ENCODE measurements at places on chromosomes 5 and 9.

DNA sequence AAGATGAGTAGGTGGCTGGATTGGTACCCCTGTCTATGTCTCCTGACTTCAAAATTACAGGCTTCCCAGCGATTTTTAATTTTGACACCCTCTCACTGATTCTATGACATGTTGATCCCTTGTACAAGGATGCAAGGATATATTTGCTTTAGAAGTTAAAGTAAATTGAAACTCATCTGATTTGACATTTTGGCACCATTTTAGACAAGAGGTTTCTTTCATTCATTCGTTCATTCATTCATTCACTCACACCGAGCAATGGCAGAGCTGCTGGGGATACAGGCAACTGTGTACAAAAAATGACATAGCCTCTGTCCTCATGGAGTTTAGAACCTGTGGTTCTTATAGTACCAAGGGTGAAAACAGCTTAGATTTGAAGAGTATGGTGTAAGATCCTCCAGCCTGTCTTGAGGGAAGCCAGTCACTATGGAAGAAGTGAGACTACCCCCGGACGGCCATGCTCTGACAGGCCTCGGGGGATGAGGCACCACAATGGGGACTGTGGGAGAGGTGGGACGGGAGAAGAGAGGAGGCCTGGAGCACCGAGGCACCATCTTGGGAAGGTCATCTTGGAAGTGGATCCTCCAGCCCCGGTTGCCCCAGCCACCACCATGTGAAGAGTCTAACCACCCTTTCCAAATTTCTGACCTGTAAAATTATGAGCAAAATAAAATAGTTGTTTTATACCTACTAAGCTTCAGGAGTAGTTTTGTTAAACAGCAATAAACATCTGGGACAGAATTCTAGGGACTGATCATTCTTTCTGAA is 16.2 kb downstream of the STC2 start:
- no peak for DNase-seq

- no peak for DNase-seq
Observed at GRCh38 chr5:89270901-89271300, 387.9 kb upstream of the MEF2C start.

DNA sequence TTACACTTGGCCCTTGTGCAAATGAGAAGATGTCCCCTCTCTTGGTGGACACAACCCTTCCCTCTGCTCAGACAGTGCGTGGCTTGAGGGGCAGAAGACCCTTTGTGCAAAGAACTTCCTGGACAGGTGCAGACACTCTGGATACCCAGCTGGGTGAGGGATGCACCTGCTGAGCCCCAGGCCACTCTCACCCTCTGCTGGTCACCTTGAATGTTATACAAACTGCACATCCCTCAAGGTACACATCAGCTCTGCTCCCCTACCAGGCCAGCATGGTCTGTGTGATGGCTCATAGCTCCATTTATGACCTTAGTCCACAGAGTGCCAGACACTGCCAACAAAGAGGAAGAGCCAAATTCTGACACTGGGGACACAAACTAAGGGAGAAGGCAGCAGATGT is 3.1 kb upstream of the DIRAS2 start:
- no peak for DNase-seq

GRCh38 chr5:179749857-179750508 is 17.4 kb downstream of the MAML1 start:
- DNase-seq: no peak

DNA sequence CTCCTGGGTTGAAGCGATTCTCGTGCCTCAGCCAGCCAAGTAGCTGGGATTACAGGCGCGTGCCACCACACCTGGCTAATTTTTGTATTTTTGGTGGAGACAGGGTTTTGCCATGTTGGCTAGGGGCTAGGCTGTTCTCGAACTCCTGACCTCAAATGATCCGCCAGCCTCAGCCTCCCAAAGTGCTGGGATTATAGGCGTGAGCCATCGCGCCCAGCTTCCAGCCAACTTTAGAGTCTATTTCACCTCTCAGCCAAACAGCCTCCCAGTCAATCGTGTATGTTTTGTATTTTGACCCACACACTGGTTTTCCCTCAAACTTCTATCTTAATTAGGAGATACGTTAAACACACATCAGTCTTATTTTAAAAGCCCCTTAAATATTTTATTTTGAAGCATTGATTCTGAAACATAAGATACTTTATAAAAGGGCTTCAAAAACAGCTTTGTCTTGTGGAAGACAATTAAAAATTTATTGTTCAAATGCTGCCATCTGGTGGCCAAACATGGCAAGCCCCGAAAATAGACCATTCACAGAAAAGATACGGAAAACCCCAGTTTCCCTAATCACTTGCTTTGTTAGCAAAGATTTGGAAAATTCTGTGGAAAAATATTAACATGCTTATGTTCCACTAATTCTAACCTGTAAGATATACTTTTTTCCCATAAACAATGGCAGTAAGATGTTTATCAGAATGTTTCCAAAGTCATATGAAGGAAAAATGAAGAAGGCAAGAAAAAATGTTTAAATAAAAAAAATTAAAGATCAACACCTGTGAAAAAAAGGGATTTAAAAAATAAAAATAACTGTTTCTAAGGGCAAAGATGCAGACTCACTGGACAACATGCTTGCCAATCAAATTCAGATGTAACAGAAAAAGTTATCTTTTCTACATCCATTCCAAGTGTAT is 33.1 kb downstream of the APTX start:
- peak; percentile 2 for DNase-seq

DNA sequence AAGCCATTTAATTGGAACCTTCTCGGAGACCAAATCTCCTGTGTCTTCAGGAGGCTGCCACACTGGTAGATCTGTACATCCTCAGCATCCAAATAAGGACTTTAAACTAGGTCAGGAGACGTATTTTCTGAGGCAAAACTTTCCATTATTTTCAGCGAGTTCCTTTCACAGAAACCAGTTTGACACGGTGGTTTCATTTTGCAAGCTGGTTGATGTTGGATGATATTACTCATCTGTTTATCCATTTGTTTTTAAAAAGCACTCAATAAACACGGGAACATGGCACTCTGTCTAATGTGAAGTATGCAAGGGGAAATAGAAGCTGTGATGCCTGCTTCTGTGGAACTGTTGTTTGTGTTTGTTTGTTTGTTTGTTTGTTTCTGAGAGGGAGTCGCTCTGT is 199.6 kb downstream of the ERCC6L2 start:
- no peak for DNase-seq

GRCh38 chr5:58016877-58017276 is 443.0 kb downstream of the PLK2 start:
- no peak for DNase-seq

DNA sequence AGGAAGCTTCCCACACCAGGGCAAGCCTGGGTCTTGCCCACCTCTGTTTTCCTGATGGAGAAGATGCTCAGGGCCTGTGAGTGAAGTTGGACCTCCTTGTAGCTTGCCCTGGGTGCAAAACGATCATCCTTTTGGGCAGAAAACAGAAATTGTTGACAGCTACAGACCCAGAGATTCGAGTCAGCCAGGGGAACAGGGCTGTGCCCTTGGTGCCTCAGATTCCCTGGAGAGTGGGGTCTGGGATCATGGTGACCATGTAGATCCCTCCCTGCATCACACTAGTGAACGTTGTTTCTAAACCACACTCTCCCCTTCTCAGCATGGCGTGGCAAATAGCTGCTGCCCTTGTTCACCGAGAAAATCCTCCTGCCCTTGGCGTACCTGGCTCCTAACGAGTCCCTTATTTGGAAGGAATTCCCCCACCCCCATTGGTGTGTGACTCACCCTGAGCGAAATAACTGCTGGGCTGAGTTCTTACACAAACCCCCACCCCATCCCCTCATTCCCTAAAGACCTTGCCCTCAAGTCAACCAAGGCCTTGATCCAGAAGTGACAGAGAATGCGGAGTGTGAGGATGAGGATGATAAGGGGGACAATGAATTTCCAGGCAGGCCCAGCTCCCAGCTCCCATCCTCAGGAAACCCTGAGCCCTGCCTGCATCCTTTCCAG is 1.1 kb upstream of the DCANP1 start:
- DNase-seq: no peak

GRCh38 chr5:1656271-1656975 is 132.7 kb upstream of the LPCAT1 start:
- DNase-seq: no peak

- DNase-seq: no peak
Observed at GRCh38 chr9:13596383-13596970, 317.0 kb upstream of the MPDZ start.

DNA sequence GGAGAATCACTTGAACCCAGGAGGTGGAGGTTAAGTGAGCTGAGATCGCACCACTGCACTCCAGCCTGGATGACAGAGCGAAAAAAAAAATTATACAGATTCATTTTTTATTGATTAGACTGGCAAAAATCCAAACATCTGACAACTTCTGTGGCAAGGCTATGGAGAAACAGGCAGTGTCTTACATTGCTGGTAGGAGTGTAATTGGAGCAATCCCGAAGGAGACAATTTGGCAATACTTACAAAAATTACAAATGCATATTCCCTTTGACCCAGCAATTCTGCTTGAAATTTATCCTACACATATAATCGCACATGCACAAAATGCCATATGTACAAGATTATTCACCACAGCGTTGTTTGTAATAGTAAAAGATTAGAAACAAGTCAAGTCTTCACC is 86.8 kb downstream of the MAPKAP1 start:
- peak; percentile 18 for DNase-seq

DNA sequence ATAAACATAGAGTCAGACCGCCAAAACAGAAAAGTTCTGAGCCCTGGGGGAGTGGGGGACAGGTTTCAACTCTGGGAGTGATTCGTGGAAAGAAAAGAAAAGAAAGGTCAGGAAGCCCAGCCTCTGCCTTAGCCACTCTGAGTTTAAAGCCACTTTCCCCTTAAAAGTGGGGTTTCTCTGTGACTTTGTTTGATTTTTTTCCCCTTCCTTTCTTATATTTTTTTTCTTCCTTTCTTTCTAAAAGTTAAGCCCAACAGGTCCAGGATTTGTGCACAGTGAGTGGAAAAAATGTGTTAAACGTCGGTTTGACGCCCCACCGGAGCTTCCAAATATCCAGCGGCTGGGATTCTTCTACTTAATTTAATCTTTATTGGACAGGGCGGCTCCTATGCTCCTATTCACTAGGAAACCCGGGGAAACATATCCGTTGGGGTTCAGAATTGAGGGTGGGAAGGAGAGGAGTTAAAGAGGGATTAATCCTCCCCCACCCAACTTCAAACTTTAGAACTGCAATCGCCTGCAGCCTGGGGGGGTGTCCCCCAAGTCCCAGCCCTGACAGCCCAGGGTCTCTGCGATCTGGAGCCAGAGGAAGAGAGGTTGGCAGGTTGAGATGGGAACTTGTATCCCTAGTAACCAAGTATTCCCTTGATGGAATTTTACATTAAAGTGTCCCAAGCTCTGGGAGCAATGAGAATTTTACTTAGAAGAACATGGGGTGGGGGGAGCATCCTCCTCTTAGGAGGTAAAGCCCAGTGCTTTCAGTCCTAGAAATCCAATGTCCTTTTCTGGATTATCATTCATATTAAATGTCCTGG is 6.3 kb downstream of the NR2F1-AS1 start:
- DNase-seq: no peak

DNA sequence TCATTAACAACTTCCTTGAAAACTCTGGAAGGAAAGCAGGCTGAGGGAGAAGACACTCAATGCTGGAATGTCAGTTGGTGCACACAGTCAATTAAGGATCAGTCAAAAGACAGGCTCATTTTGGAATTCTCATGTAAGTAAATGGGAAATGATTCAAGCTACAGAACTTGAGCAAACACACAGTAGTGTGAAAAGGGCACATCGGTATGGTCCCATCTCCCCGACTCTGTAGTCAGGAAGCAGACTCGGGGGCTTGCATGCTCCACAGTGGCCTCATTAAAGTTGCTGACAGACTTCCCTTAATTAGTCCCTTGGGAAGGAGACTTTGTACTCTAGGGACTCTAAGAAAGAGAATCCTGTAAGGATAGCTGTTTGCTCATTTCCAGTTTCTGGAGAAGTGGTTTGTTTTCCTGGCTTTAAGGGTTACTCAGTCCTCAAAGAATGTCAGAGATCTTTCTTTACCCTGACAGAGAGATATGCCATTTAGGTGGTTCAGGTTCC is 339.2 kb downstream of the ADAMTS6 start:
- DNase-seq: peak; percentile 46

DNA sequence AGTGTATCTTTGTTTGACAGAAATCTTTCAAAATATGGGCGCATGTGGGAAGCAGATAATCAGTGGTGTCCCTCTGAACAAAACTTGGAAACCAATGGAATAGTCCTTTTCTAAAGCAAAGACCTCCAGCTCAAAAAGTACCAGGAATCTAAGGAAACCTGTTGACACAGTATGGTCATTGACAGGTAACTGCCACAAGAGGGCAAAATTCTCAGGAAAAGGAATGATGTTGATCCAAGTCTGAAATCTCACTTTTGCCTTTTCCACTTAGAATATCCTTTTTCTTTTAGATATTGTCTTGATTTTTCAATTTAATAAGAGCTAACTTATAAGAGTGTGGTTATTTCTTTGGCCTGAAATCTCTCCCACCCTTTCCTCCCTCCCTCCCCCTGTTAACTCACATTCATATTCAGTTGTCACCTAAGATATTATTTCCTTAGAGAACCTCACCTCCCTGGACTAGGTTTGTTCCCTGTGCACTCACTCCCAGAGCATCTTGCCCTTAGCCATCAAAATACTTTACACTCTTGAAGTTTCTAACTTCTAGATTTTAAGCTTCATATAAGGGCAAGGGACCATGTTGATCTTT is 59.0 kb upstream of the BARX1 start:
- peak; percentile 26 for DNase-seq

DNA sequence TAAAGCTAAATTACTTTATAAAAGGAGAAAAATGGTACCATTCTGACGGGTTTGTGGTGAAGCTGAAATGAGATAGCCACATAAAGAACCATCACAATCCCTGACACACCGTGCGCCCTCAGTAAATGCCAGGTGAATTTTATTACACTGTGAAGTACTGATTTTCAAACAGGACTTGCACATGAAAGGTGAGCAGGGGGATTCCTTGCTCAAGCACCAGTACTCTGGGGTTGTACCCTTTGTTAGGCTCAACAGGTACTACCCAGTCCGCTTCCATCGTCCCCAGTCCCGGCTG is 419 bp upstream of the RABGAP1 start:
- DNase-seq: no peak

GRCh38 chr9:113462781-113463286 is 693 bp upstream of the RGS3 start:
- DNase-seq: no peak

- DNase-seq: no peak
Observed at GRCh38 chr5:144844086-144844485, 673.4 kb downstream of the KCTD16 start.

GRCh38 chr5:74517700-74518099 is 122.8 kb downstream of the ENC1 start:
- DNase-seq: no peak

DNA sequence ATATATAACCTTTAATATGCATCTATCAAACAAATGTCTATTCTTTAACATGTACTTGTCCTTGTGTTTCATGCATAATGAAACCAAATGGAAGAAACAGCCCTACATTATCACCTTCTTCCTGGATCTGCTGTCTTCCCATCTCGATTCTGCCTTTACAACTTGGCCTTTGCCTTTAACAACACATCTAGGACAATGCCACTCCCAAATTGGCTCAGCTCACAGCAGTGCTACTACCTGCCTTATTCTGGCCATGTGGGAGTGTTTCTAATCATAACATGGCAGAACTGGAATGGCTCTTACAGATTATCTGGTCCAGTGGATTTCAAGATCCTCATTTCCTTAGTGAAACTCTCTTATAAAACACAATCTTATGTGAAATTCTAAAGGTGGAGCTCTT is 176.5 kb downstream of the CARTPT start:
- DNase-seq: no peak
